ENCODE measurements at places on chromosomes 1 and 21.

GRCh38 chr1:165218731-165219130, 137.8 kb downstream of the LMX1A start:
- no peak for DNase-seq

- no peak for DNase-seq
These were observed 15.0 kb downstream of the ATF3 start for GRCh38 chr1:212623603-212624002.

DNA sequence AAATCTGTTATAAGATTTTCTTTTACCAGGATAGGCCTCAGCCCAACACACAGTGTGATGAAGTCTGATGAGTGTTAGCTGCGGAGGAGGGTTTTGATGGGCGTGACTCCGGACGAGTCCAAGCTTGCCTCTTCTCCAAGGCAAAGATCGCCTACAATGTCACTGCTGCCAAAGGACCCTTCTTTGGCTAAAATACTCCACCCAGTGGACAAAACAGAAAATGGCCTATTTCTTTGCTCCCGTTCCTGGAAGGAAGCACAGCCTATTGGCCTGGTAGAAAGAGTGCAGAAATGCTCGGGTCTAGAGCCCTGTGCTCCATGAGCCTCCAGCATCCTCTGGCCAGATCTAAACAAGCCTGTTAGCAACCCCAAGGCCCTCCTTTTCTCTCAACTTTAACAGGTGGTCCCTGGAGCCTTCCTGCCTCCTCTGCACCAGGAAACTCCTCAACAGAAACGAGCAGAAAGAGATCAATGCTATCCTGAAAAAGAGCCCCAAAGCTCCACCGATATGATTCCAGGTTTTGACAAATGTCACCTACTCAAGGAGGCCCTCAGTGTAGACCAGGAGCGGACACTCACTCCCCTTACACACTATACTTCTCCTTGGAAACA, 3.4 kb upstream of the CASQ2 start:
- peak; percentile 37 for DNase-seq

DNA sequence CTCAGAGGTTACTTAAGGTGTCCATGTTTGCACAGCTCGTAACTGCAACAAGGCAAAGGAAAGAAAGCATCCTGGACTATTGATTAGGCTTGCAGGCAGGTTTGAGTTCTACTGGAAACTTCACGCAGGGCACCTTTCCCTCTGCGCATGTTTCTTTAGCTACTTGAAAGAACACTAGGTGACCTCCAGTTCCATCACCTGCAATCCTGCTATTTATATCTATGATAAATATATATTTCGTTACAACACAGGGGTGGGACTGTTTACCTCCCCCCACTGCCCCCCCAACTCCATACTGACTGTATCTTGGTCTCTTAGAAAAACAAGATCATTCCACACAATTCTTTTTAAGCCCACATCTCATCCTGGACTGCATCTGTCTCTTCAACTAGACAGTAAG, 12.1 kb downstream of the SSBP3 start:
- DNase-seq: no peak

DNA sequence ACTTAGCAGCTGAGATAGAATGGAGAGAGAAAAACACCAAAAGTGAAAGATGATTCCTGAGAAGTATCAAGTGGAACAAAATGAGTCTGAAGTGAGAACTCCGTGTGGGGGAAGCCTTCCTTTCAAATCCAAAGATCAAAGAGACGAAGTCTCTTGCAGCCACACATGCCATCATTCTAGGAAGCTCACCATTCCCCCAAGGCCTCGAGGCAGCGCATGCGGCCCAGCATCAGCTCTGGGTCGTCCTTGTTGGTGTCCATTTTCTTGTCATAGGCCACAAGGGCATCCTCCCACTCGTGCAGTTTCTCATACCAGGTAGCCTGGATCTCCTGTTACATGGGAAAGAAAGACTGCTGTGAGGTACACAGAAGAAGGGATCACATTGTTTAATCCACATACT, 32.2 kb upstream of the ANGPTL7 start:
- no peak for DNase-seq

- DNase-seq: no peak
These were observed 126.0 kb downstream of the NR5A2 start for GRCh38 chr1:200153277-200154055.

GRCh38 chr1:104636581-104636980, 886.9 kb downstream of the AMY1C start:
- no peak for DNase-seq

- no peak for DNase-seq
These were observed 6.8 kb upstream of the TRABD2B start for GRCh38 chr1:48003741-48004531.

DNA sequence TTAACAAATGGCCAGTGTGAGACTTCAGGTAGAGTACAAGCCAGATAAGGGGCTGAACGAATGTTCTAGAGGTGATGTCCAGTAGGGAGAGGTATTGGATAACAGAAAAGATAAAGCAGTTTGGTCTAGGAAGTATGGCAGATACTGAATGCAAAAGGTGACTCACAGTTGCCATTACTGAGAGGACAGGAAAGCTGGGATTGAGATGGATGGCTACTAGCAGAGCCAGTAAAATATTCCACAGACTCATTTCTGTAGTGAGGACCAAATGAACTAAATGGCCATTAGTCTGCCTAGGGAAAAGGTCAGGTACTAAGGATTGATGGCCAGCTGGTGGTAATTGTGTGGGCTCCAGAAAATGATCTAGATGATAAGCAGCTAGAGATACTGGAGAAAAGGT, 11.5 kb downstream of the MACO1 start:
- DNase-seq: no peak

- no peak for DNase-seq
These were observed 366.3 kb downstream of the MRPL39 start for GRCh38 chr21:25240974-25241373.

DNA sequence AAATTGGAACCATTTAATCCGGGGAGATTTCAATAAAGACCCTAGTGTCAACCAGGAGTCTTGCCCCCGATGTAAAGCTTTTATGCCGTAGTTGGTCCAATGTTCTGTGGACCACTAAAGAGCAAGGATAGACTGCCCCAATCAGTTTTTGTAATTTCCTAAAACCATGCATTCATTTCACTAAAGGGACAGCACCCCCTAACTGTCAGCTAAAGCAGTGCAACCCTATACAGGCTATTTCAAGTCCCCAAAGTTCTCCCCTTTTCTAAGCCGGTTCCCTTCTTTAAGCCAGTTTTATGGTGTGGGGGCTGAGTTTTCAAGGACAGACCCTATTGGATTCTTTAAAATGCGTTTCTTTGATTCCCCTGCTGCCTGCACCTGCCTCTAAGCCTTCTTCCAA, 12.7 kb upstream of the PDPN start:
- DNase-seq: no peak

- no peak for DNase-seq
These were observed 37.7 kb downstream of the MYOM3 start for GRCh38 chr1:24074196-24074595.

- no peak for DNase-seq
These were observed 3.2 kb downstream of the SLC6A17 start for GRCh38 chr1:110153407-110153950.

- DNase-seq: no peak
These were observed 14.0 kb upstream of the SYNC start for GRCh38 chr1:32716312-32717148.

DNA sequence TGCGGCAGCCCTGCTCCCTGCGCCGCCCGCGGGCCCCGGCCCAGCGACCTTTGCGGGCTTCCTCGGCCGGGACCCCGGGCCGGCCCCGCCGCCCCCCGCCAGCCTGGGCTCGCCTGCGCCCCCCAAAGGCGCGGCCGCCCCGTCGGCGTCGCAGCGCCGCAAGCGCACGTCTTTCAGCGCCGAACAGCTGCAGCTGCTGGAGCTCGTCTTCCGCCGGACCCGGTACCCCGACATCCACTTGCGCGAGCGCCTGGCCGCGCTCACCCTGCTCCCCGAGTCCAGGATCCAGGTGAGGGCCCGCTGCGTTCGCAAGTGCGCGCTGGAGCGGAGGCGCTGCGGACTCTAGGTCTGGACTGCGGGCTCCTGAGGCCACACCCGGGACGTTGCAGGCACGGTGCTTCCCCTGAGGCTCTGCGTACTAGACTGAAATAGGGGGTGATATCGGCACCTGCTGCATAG, 351 bp downstream of the MIXL1 start:
- DNase-seq: no peak

DNA sequence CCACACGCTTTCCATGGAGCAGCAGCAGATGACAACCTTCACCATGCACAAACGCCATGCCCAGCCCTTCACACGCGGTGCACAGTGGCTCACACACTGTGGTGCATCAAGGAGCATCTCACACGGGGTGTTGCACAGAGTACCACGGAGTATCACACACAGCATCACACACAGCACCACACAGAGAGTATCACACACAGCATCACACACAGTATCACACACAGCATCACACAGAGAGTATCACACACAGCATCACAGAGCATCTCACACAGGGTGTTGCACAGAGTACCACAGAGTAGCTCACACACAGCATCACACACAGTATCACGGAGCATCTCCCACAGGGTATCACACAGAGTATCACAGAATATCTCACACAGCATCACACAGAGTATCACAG, 122.2 kb upstream of the RAB4A start:
- DNase-seq: no peak

- DNase-seq: no peak
These were observed 175.9 kb downstream of the PAPPA2 start for GRCh38 chr1:176638713-176639526.

DNA sequence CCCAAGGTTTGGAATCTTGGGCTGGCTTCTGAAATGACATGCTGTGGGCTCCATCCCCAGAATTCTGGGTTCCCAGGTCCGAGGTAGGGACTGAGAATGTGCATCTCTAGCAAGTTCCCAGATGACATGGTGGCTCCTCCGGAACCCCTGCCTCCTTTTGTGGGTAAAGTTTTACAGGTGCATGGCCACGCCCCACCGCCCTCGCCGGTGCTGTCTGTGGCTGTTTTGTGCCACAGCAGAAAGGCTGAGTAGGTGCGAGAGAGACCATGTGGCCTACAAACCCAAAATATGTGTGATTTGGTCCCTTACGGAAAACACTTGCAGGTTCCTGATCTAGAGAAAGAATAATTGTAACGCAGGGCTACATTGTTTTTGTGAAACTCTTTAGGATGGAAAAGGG, 30.9 kb downstream of the SKI start:
- DNase-seq: no peak

DNA sequence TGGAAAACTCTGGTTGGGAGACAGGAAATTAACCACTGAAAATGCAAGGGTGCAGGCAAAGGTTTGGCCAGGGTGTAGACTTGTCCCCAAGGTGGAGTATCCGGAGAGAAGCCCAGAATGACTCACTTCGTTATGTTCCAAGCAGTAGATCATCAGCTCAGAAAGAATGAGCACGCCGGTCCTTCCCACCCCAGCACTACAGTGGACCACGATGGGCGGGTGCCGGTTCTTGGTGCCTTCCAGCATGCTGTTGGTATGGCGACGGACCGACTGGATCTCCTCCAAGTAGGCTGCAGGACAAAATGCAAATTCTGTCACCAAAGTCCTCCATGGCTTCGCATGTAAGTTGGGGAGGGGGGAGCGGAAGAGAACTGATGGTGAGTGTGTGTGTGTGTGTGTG, 83.4 kb downstream of the SMYD2 start:
- no peak for DNase-seq

DNA sequence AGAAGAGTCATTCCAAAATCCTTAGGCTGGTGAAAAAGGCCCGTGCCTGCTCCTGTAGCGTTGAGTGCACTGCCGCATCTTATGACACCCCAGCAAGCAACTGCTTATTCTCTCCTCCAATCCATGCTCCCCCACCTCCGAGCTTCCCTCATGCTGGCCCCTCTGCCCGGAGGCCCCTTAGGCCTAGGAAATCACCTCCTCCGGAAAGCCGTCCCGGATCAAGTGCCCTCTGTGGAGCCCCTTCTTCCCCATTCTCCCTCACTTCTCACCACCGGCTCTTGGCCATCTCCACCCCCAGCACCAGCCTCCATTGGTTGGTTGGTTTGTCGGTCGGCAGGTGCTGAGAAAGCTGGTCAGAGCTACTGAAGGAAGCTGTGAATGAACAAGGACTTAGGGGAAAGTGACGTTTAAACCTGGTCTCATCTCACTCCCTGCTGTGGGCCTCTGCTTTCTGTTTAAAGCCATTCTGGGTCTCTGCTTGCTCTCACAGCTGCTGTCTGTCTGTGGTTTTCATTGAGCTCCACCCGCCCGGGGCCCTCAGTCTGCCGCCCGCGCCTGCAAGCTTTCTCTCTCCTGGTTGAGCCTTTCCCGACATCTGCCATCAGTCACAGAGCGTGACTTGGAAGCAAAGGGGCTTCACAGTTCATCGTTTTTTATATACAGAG, 122.2 kb downstream of the KCNN3 start:
- no peak for DNase-seq

DNA sequence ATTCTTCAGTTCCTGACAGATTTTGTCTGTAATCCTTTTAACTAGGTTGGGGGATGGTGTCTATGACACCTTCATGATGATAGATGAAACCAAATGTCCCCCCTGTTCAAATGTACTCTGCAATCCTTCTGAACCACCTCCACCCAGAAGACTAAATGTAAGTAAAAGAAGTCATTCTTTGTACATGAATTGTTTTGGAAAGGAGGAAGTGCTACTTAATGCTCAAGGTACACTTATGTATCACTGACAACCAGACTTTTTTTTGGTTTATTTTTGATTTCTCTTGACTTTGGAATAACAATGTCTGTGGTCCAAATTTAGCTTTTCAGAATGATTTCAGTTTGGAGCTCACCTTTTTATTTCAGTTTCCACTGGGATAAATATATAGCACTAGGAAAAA, 2.3 kb downstream of the DYRK3 start:
- no peak for DNase-seq

GRCh38 chr1:73839922-73840321, 358.1 kb downstream of the LRRIQ3 start:
- DNase-seq: no peak

GRCh38 chr1:206774093-206774492, 1.8 kb upstream of the IL10 start:
- no peak for DNase-seq

DNA sequence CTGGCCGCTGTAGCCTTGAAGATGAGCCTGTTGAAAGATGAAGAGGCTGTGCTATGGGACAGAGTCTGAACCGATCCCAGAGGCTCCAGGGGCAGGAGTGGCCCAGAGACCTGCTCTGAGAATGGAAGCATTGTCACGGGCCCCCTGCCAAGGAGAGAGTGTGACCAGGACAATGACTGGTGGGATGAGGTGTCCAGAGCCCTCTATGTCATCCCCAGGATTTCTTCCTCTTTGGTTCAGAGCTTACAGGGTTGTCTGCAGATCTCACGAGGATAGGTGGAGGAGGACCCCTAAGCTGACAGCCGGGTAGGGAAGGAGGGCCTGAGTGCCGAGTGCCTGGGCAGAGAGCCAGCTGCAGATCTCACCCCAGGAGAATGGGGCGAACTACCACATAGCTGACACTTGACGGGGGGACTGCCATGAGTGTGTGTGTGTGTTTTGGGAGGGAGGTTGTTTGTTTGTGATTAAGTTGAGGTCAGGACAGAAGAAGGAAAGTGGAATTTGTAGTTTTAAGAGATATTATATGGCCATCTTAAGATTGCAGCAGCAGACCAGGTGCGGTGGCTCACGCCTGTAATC, 25.4 kb downstream of the PIK3CD start:
- no peak for DNase-seq
